IPS-NIHi11 (cell line): ENCODE measurements at places on chromosomes 13 and 19.

GRCh38 chr19:32053376-32053775, 292.0 kb upstream of the ZNF507 start:
- no peak for DNase-seq

- peak; percentile 27 for DNase-seq
Measured at GRCh38 chr19:31350033-31350692, 927 bp upstream of the TSHZ3 start.

- no peak for DNase-seq
Measured at GRCh38 chr13:23817136-23817535, 72.1 kb downstream of the MIPEP start.

- DNase-seq = no peak
Measured at GRCh38 chr13:74755065-74755464, 620.9 kb upstream of the KLF12 start.

DNA sequence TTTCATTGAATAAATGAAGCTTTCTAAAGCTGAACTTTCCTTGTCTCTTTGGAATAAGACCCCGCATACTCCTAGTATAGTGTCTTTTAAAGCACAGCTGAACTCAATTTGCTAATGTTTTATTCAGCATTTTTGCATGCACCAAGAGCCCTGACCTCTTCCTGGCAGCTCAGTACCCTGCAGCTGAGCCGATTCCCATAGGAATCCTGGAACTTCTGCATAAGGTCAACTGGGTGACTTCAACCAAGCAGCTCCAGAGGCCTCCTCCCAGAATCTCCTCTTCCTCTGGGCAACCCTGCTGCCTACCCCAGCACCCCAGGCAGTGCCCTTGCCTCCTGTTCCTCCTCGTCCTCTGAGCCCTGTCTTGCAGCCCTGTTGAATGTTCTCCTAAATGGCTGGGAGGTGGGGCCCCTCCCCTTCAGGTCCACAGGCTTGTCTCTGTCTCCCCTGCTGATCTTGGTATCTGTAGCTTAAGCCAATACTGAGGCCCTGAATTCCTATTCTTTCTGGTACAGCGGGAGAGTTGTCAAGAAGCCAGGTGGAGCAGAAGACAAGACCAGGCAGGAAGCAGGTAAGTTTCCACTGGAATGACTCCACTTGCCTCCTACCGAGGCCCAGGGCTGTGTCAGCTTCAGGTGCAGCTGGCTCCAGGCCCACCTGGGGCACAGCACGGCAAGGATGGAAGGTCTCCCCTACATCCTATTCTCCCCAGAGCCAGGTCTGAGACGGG, 23.6 kb upstream of the CCDC124 start:
- DNase-seq = peak; percentile 46

DNA sequence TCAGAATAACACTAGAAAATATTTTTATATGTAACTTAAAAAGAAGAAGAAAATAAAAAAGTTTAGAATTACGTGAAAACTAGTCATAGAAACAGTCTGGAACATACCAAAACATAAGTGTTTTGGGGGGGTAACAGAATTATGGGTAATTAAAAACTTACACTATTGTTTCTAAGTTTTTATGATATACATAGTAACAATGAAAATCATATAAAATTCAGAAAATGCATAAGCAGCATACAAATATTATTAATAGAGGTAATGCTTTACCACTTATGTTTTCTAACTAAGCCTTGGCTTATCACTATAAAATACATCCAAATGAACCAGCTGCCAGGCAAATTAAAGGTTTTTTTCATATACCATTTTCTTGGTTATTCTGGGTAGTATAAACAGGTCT, 14.9 kb downstream of the ESD start:
- no peak for DNase-seq
